ENCODE measurements at places on chromosomes 6 and 20.

- DNase-seq = no peak
- H3K27me3 ChIP-seq = peaks cover 13% of the 10 kb centered on the region
- no peak overlapping the region for H3K4me3 ChIP-seq
Observed at GRCh38 chr20:47703748-47704147, 81.5 kb downstream of the SULF2 start.

- peaks cover 5% of the 10 kb centered on the region for H3K36me3 ChIP-seq
- H3K27ac ChIP-seq = no peak overlapping the region
- peaks cover 11% of the 10 kb centered on the region for H3K4me1 ChIP-seq
- H3K4me3 ChIP-seq = no peak overlapping the region
- DNase-seq = peak; percentile 32
- peaks cover 32% of the 10 kb centered on the region for H3K27me3 ChIP-seq
Observed at GRCh38 chr6:104943781-104944180, 13.1 kb upstream of the LIN28B start.

- H3K4me1 ChIP-seq = no peaks in the 10 kb centered on the region
- H3K27ac ChIP-seq = no peak overlapping the region
Observed at GRCh38 chr6:44286285-44286565, 16.0 kb downstream of the TMEM151B start.

DNA sequence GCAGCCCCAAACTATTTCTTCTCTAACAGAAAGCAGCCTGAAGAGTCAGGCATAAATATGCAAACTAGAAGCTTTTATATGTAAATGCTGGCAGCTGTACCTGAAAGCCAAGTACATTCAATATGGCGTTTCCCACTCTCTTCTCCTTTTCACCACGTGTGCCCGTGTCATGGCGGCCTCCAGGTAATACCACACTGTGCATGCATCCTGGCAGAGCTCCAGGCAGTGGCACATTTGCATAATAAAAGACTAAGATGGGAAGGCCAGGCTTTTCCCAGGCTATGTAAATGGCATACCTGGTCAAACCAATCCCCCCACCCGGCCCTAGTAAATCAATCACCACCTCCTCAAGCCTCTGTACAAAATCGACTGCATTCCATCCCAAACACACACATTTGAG, 120.6 kb downstream of the MMUT start:
- no peak overlapping the region for H3K4me3 ChIP-seq
- no peaks in the 10 kb centered on the region for H3K36me3 ChIP-seq
- H3K27me3 ChIP-seq = no peaks in the 10 kb centered on the region
- no peak for DNase-seq
- H3K27ac ChIP-seq = no peak overlapping the region

DNA sequence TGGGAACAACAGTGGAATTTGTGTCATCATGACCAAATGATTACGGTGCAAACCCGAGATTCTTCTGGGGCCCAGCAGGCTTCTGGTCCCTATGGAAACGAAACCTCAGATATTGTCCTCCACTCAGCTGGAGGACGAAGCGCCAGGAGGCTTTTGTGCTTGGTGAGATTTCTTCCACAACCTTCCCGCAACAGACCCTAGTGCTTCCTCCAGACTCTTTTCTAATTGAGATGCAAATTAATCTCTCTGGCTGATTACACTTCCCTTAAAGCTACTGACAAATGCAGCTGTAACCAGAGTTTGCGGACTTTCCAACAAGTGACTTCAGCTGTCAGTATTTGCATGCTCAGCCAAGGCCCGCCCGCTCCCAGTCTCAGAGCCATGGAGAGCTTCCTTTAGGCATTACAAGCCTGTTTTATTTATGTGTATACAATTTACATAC, 96.0 kb downstream of the INSM1 start:
- H3K4me3 ChIP-seq = no peak overlapping the region
- H3K27ac ChIP-seq = no peak overlapping the region
- peaks cover 2% of the 10 kb centered on the region for H3K36me3 ChIP-seq
- no peaks in the 10 kb centered on the region for H3K27me3 ChIP-seq

GRCh38 chr6:73252703-73253102, 10.3 kb downstream of the KHDC1 start:
- H3K27ac ChIP-seq = no peak overlapping the region
- no peak for DNase-seq
- no peaks in the 10 kb centered on the region for H3K36me3 ChIP-seq
- H3K27me3 ChIP-seq = peaks cover 7% of the 10 kb centered on the region
- H3K4me1 ChIP-seq = no peaks in the 10 kb centered on the region

DNA sequence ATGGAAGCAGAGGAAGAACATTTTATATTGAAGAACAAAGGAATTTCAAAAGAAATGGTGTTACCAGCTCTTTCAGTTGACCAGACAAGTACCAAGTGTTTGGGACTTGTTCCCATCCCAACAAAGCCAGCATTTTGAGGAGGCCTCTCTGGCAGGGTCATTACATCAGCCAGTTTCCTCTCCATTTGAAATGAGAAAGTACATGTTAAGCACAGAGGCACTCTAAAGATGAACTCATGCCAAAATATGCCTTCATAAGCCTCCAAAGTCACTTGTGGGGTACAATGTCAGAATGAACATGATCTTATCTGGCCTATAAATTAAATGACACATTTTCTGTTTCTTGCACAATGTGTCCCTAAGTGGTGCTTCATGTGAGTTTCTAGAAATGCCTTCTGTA, 223.9 kb downstream of the PRL start:
- no peaks in the 10 kb centered on the region for H3K36me3 ChIP-seq
- H3K27ac ChIP-seq = no peak overlapping the region
- no peaks in the 10 kb centered on the region for H3K4me1 ChIP-seq
- DNase-seq = no peak
- no peaks in the 10 kb centered on the region for H3K27me3 ChIP-seq
